Cardiac muscle cell (in vitro differentiated cells and primary cell): ENCODE measurements at places on chromosomes 4 and X.

GRCh38 chr4:19005211-19005610 lies 983.7 kb upstream of the LCORL start:
- peak; percentile 40 for DNase-seq

GRCh38 chr4:18039113-18039512 lies 17.6 kb upstream of the LCORL start:
- no peak for DNase-seq

DNA sequence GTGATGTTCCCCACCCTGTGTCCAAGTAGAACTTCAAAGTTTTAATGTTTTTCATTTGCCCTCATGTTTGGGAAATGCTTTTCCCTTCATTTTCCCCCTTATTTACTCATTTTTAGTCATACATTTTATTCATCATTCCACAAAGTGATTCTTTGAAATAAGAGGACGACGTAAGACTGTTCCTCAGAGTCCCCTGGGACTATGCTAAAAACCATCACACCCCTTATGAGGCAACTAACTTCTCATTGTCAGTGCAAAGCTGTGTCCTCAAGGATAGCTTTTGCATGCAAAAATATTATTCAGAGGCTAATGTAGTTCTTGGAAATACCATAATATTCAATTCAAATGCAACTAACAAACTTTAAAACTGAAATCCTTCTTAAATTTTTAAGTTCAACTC lies 14.8 kb upstream of the ADGRG2 start:
- no peak for DNase-seq

DNA sequence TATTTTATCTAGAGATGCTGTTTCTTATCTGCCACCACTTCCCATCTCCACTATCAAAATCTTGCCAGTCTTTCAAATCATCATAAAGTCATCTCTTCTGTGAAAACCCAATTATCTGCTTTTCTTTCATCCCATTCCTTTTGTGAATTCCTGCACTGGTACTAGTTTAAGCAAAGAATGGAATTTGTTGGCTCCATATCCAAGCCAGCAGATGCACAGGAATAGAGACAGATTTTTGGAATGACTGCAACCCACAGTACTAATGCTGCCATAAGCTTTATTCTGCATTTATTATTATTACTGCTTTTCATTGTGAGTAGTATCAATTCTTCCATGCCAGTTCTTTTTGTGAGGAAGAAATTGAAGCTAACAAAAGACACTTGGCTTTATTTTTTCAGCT lies 616.7 kb downstream of the RAPGEF2 start:
- DNase-seq = no peak

GRCh38 chr4:65667506-65668041 lies 2.7 kb downstream of the EPHA5 start:
- DNase-seq = no peak

DNA sequence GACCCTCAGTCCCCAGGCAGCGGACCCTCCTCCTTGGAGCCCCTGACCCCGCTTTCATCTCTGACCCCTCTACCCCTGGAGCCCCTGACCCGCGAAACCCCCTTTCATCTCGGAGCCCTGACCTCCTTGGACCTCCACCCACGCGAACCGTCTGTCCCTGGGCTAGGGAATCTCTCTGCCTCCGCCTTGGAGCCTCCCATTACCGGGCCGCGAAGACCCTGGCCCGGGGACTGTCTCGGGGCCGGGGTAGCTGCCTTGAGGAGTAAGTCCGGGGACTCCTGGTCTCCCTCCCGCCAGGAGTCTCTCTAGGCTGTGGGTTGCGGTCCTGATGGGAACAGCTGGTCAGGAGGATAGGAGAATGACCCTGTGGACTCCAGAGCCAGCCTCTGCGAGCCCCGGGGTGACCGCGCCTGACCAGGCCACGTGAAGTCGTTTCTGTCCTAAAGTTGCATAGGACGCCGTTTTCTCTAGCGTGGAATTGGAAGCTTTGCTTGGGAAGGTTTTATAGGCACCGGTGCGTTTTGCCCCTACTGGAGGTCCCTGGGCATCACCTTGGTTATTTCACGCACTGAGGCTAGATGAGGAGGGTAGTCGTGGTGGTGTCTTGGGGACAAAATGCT lies 824 bp downstream of the TBC1D14 start:
- no peak for DNase-seq

GRCh38 chr4:95830651-95831050 lies 9.2 kb upstream of the PDHA2 start:
- no peak for DNase-seq

GRCh38 chrX:21800344-21800770 lies 39.1 kb upstream of the MBTPS2 start:
- no peak for DNase-seq

DNA sequence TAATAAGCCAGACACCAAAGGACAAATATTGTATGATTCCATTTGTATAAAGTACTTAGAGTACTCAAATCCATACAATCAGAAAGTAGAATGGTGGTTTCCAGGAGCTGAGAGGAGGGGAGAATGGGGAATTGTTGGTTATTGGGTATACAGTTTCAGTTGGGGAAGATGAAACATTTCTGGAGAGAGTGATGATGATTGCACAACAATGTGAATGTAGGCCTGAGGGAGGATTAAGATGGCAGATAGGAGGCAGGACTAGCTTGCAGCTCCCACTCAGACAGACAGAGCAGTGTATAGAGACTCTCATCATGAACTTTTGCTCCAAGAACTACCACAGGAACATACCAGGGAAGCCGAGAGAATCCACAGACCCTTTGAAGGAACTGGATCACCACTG lies 75.7 kb upstream of the PAK3 start:
- no peak for DNase-seq

DNA sequence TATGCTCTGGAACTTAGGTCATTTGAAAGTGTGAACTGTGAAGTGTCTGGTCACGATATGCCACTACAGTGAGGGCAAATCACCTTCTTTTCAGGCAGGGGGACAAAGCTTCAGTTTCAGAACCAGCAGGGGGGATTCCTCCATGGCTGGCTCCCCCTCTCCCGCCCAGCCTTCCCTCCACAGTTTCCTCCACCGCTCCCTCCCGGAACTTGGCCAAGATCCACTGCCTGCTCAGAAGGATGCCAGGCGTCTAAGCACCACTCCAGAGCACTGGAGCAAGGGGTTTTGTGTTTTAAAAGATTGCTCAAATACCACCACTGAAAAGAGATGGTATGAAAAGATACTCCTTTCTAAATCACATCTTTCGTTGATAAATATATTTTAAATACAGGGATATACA lies 126.9 kb downstream of the ELOVL6 start:
- no peak for DNase-seq

GRCh38 chr4:87881115-87881514 lies 48.3 kb downstream of the MEPE start:
- no peak for DNase-seq

- DNase-seq = no peak
Measured at GRCh38 chrX:41482154-41482850, 35.2 kb downstream of the NYX start.

- no peak for DNase-seq
Measured at GRCh38 chrX:153628665-153629064, 18.3 kb upstream of the DUSP9 start.

- DNase-seq = no peak
Measured at GRCh38 chr4:2570551-2571222, 34.2 kb downstream of the FAM193A start.

DNA sequence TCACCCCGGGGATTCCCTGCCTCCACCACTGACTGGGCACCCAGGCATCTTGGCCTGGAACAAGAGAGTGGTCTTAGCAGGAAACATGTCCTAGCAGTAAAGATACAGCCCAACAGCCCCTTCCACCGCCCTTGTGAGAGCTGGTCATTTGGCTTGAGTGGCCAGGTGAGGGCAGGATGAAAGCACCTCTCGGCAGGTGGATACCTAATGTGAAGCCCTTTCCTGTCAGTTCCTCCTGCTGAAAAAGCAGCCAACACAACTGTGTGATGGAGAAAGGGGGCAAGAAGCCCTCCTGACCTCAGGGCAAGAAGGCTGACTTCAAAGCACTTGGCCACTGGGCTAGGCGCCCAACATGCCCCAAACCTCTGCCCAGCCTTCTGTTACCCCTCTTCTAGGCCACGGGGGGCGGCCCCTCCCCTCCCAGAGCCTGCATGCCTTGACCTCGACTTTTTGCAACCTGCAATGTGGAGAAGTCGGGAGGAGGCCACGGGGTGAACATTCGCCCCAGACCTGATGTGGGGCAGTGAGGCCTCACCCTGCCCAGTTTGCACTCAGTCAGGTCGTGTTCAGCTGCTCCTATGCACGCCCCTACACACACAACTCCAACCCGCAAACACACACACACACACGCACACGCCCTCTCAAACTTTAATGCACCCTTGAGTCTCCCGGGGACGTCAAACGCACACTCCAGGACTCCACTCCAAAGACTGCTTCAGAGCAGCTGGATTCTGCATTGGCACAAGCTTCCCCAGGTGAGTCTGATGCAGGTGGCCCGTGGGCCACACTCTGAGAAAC lies 1.1 kb downstream of the LGI2 start:
- no peak for DNase-seq

DNA sequence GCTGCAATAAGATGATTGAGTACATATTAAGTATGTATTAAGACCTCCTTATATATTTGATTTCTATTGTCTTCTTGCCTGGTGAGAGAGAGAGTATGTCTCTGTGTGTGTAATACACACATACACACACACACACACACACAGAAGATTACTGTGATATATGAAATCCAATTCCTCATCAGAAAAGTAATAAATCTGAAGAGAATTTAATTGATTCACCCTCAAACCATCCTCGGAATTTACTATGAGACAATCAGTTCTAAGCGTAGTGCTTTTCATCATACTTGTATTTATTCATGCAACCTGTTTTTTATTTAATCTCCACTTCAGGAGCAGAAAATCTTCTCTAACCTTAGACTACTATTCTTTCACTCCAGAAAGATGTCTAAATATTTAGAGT lies 62.3 kb upstream of the TLL1 start:
- DNase-seq = no peak

- peak; percentile 53 for DNase-seq
Measured at GRCh38 chr4:25095837-25096236, 64.4 kb downstream of the SEPSECS start.

DNA sequence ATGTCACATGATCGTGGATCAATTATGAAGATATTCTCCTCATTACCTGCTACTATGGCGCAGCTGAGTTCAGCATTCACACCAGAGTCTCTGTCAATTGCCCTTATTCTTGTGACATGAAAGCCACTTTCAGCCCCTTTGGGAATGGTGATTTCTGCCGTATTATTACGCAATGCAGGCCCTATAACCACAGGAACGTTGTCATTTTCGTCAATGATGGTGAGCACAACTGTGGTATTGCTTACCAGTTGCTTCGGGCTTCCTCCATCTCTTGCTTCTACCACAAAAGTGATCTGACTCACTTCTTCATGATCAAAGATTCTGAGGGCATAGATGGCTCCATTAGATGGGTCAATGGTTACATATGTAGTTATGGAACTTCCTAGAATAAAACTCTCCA lies 2.1 kb downstream of the PCDH18 start:
- no peak for DNase-seq

- no peak for DNase-seq
Measured at GRCh38 chr4:140094438-140095420, 59.3 kb downstream of the MAML3 start.

DNA sequence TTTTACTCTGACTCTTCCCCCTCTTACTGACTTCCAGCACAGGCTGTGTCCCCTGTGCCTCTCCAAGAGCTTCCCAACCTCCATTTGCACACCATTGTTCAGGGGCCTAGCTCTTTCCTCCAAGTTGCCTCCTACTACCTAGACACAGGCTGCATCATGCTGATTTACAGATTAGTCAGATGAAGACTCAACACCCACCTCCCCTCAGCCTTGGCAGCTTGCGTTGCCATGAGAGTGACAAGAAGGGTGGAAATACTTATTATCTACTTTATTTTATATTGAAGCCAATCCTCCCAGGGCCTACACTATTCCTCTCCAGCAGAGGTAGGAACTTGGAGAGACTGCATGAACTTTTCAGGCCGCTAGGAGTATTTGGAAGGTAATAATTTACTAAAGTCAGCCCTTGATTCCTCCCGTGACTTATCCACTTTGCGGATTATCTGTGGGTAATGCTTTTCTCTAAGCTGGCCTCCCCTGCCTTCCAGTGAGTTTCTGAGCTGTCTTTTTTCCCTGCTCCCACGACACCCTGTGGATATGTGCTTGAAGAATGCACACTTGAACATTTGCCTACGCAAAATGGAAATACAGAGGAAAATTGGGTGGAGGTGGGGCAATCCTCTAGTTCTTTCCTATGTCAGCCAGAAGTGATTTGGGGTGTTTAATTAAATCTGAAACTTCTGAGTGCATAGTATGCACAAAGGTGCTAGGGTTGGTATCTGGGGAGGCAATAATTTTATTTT lies 74.1 kb upstream of the TMEM164 start:
- no peak for DNase-seq

- DNase-seq = no peak
Measured at GRCh38 chr4:161188578-161188977, 975.2 kb downstream of the FSTL5 start.

DNA sequence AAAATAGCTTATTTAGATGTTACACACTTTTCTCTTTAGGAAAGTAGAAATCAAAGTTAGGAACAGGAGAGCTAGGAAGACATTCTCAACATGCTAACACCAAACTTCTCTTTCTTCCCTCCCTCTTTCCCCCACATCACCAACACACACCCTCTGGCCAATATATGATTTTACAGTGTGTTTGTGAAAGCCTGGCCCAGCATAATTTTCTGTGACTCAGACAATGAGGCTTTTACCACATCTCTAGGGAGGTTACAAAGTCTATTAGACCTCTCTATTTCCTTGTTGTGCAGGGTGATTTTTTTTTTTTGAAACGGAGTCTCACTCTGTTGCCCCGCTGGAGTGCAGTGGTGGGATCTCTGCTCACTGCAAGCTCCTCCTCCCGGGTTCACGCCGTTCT lies 189.9 kb downstream of the AASDH start:
- no peak for DNase-seq

DNA sequence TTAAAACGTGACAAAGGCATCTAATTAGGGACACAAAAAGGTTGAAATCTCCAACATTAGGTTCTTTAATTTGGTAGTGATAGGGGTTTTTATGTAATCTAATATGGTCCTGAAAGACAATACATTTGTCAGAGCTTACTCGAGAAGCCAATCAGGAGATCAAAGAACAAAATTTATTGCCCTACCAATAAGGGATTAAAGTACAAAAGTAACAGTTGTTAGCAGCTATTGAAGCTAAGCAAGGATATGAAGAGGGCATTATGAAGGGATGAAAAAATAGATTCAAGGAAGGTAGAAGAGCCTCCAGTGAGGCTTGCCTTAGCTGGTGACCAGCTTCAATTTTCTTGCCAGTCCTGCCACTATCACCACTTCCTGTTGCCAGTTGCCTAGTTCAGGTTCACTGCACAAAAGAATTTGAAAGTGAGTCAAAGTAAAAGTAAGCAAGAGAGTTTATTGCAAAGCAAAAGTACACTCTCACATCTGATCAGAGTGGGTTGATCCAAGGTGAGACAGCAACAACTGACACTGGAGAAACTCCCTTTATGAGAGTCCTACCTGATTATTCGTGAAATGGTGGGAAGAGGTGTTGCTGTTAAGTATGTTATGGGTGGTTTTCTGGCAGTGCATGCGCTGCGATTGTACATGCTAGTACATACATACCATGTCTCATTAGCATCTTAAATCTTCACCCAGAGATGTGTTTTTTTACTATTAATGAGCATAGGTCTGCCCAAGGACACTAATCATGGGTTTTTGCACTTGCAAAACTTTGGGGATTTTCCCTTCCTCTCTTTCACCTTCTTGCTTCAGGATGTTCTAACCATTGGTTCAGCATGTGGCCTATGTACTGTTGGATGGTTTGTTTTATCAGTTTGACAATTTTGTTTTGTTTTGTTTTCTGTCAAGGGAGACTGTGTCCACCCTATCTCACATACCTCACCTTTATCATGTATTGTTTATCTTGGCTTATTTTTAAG lies 263.2 kb upstream of the ITM2A start:
- no peak for DNase-seq

- DNase-seq = no peak
Measured at GRCh38 chr4:77355731-77356130, 198.7 kb downstream of the CCNG2 start.
